ENCODE measurements at places on chromosomes 3 and 15. TPM values are rescaled to one million over a fixed set of nuclear protein-coding genes. Genes with fewer than 3 reads are reported as not detected.
A peak's percentile ranks its signal among the peaks of the same experiment; 100 is the strongest.

GRCh38 chr3:60594025-60594424 lies 657.2 kb downstream of the FHIT start:
- DNase-seq: no peak

DNA sequence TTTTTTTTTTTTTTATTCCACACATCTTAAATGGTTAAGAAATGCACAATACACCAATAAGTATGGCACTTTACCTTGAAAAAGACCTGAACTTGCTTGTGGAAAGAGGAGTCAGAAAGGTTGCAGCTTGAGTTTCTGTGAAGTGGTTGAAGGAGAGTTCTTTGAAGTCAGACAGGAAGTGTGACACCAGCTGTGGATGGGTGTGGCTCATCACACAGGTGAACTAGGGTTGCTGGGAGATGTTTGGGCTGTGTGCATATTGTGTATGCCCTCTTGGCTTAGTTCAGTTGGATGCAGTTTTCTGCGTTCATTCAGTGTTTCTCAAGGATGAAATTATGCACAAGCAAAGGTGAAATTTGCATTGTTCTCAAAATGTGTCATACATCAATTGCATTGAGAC lies 6.3 kb downstream of the AEN start:
- no peak for DNase-seq

DNA sequence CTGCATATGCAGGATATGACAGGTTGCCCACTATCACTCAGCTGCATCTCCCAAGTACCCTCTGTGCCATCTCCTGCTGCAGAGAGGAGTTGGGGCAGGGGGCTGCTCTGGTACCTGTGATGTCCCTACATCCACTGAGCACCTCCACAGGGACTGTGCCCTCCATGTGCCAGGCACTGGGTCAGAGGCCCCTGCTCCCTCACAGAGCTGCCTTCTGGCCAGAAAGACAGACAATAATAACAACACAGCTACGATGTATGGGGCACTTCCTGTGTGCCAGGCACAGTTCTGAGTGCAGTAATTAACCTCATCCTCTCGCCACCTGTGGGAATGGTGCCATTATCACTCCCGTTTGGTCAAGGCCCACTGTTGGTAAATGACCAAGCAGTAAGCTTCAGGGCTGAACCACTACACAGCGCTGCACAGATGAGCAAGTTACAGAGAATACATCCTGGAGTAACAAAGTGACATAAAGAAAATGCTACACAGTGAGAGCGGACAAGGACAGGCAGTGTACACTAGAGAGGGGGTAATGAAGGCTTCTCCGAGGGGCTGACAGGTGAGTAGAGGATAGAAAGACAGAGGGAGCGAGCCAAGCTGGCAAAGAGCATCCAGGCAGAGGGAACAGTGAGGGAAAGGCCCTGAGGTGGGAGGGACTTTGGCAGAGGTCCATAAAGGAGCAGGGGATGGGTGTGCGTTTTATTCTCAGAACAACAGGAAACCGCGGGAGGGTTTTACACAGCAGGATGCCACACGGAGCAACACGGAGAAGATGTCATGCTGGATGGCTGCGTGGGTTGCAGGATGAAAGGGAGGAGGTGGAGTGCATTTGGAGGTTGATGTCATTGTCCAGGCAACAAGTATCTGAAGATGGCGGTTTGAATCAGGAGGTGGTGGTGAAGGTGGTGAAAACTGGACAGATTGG lies 13.6 kb downstream of the WNT7A start:
- peak; percentile 23 for DNase-seq

- DNase-seq: no peak
These were observed 28.5 kb upstream of the SNRK start for GRCh38 chr3:43257850-43258249.

GRCh38 chr15:50880651-50881114 lies 27.8 kb upstream of the AP4E1 start:
- DNase-seq: peak; percentile 34

DNA sequence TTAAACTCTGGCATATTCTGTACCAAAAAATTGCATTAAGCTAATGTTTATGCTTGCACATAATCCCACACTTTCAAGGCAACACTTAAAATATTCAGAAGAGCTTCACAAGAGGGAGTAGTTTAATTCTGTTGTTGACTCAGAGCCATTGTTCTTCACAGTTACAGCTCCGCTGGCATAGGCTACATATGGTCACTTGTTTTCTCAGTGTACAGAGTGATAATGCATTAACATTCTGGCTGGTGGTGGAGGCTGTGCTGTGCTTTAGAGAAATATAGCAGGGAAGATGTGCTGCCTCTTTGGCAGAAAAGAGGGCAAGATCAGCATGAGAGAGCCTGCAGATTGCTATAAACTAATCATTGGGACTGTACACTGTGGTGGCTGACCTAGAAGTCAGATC lies 13.3 kb downstream of the NLGN1 start:
- DNase-seq: no peak

- no peak for DNase-seq
These were observed 343.0 kb downstream of the PLOD2 start for GRCh38 chr3:145817870-145818483.

GRCh38 chr3:147298511-147298982 lies 107.8 kb downstream of the ZIC4 start:
- peak; percentile 75 for DNase-seq

NOX5 gene
- total RNA-seq: not detected

COL8A1 gene
- total RNA-seq: 24.3 TPM

SLC35G2 gene
- 8.0 TPM for total RNA-seq

CPNE4 gene
- total RNA-seq: 0.12 TPM

ARL14 gene
- 1.4 TPM for total RNA-seq

SCG5 gene
- total RNA-seq: 0.95 TPM

STX19 gene
- total RNA-seq: not detected

KLHL40 gene
- not detected for total RNA-seq

Measured in H4 (cell line).